ENCODE measurements at places on chromosomes 7 and 10.
A peak's percentile ranks its signal among the peaks of the same experiment; 100 is the strongest.

GRCh38 chr7:5528071-5528814 is 104.6 kb upstream of the TNRC18 start:
- no peak for DNase-seq

DNA sequence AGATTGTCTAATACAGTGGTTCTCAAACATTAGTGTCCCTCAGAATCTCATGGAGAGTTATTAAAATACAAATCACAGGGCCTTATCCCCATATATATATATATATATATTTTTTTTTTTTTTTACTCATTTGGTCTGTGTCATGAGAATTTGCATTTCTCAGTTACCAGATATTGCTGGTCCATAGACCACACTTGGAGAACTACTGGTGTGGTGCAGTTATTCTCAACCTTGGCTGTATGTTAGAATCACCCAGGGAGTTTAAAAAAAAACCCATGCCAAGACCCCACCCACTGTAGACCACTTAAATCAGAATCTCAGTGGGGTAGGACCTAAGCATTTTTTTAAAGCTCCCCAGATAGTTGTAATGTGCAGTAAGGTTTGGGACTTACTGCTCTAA is 179.9 kb downstream of the AUTS2 start:
- no peak for DNase-seq

DNA sequence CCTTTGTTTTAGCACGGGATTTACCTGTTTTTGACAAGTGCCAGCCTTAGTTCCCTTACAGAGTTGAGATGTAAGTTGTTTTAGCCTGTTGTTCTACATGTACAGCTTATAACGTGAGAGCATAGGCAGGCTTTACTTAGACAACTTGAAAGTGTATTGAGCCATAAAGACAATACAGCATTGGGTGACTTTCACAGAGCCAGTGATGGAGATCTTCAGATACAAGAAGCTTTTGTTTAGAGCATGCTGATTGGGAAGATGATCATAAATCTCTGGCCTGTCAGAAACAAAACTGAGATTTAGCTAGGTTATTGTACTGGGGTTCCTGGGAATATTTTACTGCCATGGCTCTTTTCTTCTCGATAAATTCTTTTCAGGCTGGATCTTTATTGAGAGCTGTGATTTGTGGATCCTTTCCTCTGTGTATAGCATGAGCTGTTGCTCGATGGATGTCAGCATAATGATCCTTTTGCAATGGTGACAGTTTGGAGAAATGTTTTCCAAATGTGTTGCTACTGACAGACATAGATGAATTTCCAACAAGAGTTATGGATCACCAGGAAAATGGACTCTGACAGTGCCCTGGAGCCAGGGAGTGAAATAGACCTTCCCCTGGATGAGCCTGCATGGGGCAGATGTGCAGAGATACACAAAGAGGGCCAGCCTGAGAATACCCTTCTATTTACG is 30.2 kb downstream of the LHFPL3 start:
- DNase-seq, result no peak

- DNase-seq, result no peak
Measured at GRCh38 chr7:47720141-47720906, 138.4 kb upstream of the TNS3 start.

DNA sequence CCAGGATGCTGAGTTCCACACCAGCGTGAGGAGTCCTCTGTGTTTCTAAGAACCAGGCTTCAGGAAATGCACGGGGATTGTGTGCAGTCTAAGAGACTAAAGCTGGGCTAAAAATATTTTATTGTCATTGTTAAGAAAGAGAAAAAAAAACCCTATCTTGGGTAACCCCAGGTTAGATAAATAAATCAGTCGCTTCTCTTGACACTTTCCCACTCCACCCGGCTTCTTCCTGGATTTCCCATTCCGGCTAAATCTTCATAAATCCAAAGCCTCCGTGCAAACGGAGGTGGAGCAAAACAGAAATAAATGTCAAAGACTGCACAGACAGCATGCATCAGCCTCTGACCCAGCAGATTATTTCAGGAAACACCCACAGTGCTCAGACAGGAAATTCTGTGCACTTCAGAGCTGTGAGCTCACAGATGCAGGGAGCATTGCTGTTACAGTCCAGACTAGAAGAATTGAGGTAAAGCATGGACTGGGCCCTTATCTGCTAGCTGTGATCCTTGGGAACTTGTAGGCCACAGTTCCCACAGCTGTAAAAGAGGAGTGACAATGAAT is 44.8 kb upstream of the GRID1 start:
- DNase-seq, result peak; percentile 61

DNA sequence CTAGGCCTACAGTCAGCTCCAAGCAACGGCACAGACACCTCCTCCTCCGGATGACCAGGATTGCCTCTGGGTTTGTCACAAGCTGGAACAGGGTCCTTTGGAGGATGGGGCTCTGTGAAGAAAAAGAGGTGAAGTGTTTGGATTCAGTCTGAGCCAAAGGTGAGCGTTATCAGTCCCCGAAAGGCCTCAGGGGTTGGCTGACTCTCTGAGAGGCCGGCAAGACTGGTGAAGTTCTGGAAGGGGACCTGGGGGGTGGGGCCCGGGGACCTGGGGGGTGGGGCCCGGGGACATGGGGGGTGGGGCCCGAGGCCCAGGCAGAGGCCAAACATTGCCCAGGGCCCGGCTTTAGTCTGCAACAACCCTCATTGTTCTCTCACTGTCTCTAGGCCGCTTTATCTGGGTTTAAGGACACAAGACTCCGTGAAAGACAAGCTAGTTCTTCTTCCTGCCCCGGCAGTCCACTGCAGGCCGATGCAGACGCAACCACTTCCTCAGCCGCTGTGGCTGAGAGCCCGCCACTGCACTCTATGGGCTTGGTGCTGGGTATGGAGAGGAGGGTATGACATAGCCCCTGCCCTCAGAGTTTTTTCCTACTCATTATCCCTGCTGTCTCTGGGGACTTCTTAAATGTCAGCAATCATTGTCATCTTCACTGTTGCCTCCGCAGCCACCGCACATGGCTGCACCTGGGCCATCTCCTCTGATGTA is 27.4 kb upstream of the PSAP start:
- DNase-seq, result no peak

GRCh38 chr7:83617858-83618257 is 31.1 kb downstream of the SEMA3E start:
- no peak for DNase-seq

DNA sequence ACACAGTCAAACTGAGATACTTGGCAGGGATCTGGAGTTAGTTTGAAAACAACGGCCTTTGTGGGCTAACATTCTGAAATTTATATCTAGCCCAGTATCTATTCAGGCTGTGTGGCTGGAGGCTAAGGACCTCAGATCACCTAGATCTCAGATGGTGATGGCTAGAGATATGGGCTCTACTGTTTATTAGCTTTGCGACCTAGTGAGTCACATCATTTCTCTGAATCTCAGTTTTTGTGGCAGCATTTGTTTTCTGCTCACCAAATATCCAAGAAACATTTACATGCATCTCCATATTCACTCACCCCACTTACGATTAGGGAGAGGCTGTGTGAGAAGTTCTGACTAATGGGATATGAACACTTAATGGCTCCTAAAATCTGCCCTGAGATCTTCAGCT is 503.9 kb downstream of the KIF20B start:
- no peak for DNase-seq

- DNase-seq, result no peak
Measured at GRCh38 chr7:38704041-38704547, 72.9 kb upstream of the AMPH start.

- no peak for DNase-seq
Measured at GRCh38 chr7:38070718-38071117, 107.3 kb upstream of the STARD3NL start.

DNA sequence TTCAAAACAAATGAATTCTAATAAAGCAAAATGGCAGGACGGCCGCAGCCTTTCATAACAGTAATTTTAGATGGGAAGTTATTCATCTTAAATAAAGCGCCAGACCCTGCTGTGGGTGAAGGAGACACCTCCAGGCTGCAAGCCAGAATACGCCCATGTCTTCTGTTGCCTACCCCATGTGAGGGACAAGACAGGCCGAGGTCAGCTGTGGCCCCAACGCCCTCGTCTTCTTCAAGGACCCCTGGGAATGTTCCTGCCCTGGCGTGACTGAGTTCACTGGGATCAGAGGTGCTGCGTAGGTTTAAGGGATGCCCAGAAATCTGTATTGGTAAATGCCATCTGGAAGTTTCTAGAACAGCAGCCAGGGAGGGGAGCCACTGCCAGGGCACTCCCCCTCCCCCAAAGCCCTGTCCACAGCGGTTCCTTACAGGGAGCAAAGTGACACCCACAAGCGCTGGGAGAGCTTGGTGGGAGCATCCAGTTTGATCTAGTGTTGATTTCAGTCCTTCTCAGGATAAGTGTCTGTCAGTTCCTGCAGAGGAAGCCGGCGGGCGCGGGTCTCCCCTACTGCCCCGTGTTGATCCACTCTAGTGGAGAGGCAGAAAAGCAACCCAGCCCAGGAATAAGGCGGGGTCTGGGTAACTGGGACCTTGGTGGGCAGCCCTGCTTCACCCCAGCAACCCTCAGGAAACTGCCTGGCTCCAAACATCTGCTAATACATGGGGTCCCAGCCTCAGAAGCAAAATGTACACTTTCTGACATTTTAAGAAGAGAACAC is 20.6 kb downstream of the PAPOLB start:
- no peak for DNase-seq

GRCh38 chr10:108204528-108205305 is 1040.2 kb upstream of the SORCS1 start:
- no peak for DNase-seq

DNA sequence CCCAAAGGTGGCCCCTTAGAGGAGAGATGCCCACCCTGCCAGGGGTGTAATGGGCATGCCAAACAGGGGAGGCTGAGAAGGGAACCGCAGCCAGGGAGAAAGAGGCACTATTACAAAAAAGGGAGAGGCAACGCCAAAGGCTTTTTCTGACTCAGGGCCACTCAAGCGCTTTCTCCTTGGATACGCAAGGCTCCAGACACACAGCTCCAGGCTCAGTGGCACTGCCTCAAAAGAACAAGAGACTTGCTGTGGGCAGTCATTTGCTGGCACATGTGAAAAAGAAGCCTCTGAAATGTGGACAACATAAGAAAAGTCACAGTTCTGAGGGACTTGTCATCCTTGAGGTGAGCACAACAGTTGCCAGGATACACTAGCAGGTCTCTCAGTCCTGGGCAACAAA is 128.4 kb downstream of the DGKI start:
- no peak for DNase-seq

DNA sequence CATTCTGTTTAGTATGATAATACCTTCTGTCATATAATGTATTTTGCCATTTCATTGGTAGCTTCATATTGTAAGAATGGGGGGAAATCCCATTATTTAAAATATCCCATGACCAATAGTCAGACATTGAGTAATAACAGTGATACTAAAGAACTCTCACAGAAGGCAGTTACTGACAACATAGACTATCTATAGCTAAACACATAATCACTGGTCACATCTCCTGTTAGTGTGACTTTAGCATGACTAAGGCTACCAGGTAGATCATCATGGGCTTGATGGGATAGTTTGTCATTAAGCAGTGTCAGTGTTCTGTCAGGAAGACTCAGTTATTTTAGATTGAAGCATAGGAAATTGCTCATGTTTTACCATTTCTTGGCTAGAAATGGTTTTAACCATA is 16.4 kb downstream of the OPN1SW start:
- DNase-seq, result no peak

DNA sequence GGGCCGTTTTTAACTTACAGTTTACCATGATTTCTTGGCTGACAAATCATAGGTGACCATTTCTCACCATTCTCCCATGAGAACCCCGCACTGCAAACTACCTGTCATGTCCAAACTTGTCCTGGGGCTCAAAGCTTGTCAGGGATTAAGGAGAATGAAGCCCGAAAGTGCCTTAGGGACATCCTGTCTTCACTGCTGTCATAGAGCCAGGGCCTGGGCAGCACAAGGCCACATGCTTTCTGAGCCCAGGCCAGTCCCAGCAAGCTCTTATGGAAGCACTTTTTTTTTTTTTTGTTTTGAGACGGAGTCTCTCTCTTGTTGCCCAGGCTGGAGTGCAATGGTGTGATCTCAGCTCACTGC is 33.9 kb downstream of the CCM2 start:
- DNase-seq, result no peak

DNA sequence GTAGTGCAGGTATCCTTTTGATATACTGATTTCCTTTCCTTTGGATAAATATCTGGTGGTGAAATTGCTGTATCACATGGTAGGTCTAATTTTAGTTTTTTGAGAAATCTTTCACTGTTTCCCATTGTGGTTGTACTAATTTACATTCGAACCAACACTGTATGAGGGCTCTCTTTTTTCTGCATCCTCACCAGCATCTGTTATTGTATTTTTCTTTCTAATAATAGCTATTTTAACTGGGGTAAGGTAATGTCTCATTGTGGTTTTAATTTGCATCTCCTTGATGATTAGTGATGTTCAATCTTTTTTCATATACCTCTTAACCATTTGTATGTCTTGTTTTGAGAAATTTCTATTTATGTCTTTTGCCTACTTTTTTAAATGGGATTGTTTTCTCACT is 335.4 kb upstream of the MTPN start:
- DNase-seq, result no peak

DNA sequence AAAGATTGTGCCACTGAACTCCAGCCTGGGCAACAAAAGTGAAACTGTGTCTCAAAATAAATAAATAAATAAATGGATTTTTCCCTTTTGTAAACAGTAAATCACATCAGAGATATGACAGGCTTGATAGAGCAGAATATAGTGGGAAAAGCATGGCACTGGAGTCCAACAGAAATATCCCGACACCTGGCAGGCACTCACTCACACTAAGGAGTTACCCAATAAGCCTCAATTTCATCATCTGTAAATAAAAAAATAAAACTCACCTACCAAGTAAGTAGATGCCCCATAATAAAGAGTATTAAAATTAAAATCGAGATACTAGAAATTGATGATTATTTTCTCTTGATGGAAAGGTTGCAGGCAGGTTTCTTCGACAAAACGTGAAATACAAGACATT is 1.7 kb downstream of the ATE1 start:
- no peak for DNase-seq

- DNase-seq, result no peak
Measured at GRCh38 chr7:142884286-142884640, 1.3 kb downstream of the TRPV6 start.

GRCh38 chr10:97737770-97738265 is 890 bp downstream of the ZFYVE27 start:
- DNase-seq, result no peak

DNA sequence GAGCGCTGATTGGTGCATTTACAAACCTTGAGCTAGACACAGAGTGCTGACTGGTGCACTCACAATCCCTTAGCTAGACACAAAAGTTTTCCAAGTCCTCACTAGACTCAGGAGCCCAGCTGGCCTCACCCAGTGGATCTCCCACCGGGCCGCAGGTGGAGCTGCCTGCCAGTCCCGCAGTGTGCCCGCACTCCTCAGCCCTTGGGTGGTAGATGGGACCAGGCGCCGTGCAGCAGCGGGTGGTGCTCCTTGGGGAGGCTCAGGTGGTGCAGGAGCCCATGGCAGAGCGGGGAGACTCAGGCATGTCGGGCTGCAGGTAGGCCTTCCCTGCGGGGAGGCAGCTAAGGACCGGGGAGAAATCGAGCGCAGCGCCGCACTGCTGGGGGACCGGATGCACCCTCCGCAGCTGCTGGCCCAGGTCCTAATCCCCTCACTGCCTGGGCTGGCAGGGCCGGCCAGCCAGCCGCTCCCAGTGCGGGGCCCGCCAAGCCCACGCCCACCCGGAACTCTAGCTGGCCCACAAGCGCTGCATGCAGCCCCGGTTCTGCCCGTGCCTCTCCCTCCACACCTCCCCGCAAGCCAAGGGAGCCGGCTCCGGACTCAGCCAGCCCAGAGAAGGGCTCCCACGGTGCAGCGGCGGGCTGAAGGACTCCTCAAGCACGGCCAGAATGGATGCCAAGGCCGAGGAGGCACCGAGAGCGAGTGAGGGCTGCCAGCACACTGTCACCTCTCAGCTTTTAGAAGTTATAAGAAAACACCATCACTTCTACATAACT is 128.9 kb downstream of the ZNF438 start:
- no peak for DNase-seq

All from AG04449 (cell line).